Calu3 (cell line): ENCODE measurements at places on chromosomes 5 and 9. TPM values are rescaled to one million over a fixed set of nuclear protein-coding genes. Genes with fewer than 3 reads are reported as not detected.

The ANKRD55 gene
- not detected in 2 replicates for total RNA-seq

The NRARP gene
- total RNA-seq: 32.6 and 32.9 TPM in 2 replicates

DNA sequence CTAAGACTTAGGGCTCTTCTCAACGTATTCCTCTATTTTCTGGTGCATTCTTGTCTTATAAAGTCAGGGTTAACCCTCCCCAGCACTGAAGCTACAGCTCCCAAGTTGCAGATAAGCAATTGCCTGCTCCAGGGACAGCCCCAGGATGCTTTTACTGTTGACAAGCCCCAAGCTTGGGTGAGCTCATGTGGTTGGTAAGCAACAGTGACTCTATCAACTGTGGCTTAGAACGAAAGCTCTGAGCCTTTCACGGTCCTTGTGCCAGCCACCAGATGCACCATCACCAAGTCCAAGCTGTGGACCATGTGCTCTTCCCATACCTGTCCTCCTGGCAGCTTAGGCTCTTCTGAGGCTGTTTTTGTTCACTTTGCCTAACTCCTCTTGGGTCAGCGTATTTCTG, 13.5 kb downstream of the ADRB2 start:
- no peak for DNase-seq

- DNase-seq: no peak
Measured at GRCh38 chr5:141952020-141952419, 6.0 kb downstream of the PCDH12 start.

The IER5L gene
- total RNA-seq: 53.1 and 60.3 TPM in 2 replicates

DNA sequence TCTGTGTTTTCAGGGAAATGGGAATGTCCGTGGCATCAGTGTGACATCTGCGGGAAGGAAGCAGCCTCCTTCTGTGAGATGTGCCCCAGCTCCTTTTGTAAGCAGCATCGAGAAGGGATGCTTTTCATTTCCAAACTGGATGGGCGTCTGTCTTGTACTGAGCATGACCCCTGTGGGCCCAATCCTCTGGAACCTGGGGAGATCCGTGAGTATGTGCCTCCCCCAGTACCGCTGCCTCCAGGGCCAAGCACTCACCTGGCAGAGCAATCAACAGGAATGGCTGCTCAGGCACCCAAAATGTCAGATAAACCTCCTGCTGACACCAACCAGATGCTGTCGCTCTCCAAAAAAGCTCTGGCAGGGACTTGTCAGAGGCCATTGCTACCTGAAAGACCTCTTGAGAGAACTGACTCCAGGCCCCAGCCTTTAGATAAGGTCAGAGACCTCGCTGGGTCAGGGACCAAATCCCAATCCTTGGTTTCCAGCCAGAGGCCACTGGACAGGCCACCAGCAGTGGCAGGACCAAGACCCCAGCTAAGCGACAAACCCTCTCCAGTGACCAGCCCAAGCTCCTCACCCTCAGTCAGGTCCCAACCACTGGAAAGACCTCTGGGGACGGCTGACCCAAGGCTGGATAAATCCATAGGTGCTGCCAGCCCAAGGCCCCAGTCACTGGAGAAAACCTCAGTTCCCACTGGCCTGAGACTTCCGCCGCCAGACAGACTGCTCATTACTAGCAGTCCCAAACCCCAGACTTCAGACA, 9.5 kb downstream of the RAB24 start:
- DNase-seq: no peak

DNA sequence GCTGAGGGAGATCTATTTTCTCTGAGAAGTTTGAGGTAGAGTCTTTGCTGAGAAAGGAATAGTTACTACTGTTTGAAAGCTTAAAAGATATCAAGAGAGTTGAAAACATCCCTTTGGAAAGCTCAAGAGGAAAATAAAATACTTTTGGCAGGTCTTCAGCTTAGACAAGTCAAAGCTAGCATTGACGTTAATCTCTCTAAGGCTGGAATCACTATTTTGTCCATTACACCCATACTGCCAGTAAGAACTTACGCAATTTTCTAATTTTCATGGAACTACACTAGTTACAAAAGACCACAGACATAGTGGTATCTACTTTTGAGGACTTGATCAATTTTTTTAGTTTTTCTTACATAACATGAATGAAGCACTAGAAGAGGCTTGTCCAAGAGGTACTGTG, 494.9 kb downstream of the PSAT1 start:
- DNase-seq: no peak

The TMEM203 gene
- 25.4 and 28.8 TPM in 2 replicates for total RNA-seq

GRCh38 chr5:131196331-131196730, 25.6 kb downstream of the LYRM7 start:
- no peak for DNase-seq

DNA sequence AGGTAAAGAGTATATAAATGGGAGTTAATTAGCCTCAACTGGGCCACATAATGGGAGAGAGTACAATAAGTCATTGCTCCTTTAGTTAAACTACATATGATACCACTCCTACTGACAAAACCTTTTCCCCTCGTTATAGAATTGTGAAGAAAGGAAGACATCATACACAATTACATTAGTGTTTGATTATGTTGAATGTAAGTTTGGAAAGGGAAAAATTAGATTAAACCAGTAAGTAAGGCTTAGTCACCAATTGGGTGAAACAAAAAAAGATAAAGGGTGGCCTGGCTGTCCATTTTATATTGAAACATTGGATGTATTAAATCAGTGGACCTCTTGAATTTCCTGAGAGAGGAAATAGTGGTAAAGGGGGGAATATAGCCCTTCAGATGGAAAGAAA, 464.3 kb upstream of the PAPPA start:
- DNase-seq: no peak

DNA sequence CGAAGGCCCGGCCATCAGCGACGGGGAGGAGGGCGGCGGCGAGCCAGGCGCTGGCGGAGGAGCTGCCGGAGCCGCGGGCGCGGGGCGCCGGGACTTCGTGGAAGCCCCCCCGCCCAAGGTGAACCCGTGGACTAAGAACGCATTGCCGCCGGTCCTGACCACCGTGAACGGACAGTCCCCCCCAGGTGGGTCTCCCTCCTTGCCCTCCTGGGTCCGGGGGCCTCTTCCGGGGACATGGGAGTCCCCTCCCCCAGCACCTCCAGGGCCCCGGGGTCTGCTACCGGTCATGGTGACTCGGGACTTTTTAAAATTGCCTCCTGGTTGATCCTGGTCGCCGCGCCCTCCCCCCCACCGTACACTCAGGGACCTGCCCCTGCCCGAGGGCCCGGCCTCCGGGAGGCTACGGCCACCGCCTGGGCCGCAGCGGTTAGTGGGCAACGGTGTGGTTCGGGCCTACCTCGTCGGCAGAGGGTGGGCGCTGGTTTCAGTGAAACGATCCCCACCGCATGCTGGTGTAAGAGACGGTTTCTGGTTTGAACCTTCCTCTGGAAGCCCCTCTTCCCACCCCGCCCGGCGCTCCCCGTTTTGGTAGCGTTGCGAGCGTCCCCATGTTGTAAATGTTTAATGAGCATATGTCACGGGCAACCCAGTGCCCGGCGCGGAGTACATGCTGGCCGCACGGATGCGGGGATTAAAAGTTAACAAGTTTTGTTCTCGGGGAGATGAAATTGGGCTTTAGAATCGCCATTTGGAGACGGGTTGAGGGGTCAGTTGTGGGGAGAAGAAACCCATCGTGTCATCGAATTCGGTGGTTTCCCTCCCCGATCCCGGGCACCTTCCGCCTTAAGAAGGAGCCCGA, 1.1 kb downstream of the LARP1 start:
- DNase-seq: peak; percentile 72

The ZNF483 gene
- not detected in 2 replicates for total RNA-seq

- DNase-seq: no peak
Measured at GRCh38 chr9:81980568-81980967, 8.0 kb upstream of the SPATA31D1 start.

The HMCN2 gene
- 0.32 TPM in 1 of 2 replicates, not detected in the other for total RNA-seq

- DNase-seq: no peak
Measured at GRCh38 chr5:143284521-143284920, 119.0 kb downstream of the NR3C1 start.

DNA sequence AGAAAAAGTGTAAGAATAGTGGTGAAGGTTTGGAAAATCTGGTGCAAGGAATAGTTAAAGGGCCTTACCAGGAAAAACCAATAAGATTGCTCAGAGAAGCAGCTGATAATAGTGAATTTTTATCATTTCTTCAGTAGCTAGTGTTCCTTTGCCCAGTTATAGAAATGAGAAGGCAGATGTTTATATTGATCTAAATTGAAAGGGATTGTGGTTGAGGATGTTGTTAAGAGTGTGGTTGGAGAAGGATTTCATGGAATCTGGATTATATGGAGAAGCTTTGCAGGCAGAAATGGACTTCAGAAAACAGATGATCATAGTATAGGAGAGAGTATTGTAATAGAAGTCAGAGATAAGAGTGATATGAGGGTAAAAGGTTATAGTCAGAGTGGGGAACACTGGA, 102.6 kb downstream of the XRCC4 start:
- no peak for DNase-seq

GRCh38 chr5:167870055-167870454, 421.4 kb upstream of the WWC1 start:
- no peak for DNase-seq

The ZNF346 gene
- total RNA-seq: 29.4 and 31.2 TPM in 2 replicates

The ST6GALNAC6 gene
- total RNA-seq: 9.1 and 12.1 TPM in 2 replicates

The OBP2B gene
- not detected in 2 replicates for total RNA-seq

The PPP3R2 gene
- not detected in 2 replicates for total RNA-seq

The SRP19 gene
- total RNA-seq: 65.5 and 67.0 TPM in 2 replicates

The FOXD4L4 gene
- total RNA-seq: 1.5 and 1.8 TPM in 2 replicates

The WDR38 gene
- not detected in 2 replicates for total RNA-seq

DNA sequence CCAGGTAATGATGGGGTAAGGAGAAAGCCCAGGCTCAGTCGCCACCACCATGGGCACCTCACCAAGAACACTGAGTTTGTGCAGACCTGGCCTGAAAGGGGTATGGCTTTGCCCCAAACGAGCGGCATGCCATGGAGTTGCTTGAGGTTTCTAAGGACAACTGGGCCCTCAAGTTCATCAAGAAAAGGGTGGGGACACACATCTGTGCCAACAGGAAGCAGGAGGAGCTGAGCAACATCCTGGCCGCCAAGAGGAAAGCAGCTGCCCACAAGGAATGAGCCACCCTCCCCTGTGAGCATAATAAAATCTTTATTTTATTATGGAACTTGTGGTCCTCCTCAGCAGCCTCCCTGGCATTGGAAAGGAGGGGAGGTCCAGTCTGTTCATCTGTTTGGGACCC, 23.8 kb downstream of the CD14 start:
- DNase-seq: peak; percentile 55

DNA sequence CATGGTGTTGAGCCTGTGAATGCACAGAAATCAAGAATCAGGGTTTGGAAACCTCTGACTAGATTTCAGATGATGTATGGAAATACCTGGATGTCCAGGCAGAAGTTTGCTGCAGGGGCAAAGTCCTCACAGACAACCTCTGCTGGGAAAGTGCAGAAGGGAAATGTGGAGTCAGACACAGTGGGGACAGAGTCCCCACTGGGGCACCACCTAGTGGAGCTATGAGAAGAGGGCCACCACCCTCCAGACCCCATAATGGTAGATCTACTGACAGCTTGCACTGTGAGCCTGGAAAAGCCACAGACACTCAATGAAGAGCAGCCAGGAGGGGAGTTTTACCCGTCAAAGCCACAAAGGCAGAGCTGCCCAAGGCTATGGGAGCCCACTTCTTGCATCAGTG, 181.9 kb upstream of the SEMA6A start:
- DNase-seq: no peak
